Diencephalon (tissue), 1 donor: ENCODE measurements at places on chromosomes 16 and 17. TPM values are rescaled to one million over a fixed set of nuclear protein-coding genes. Genes with fewer than 3 reads are reported as not detected.

Gene TAX1BP3
- total RNA-seq, result 19.8 TPM

Gene TBC1D3
- not detected for total RNA-seq

Gene TNFSF13
- 1.6 TPM for total RNA-seq

Gene C16orf46
- total RNA-seq, result 10.1 TPM

Gene TRIM47
- total RNA-seq, result 15.2 TPM

Gene SLC46A1
- 18.2 TPM for total RNA-seq
